ENCODE measurements at places on chromosomes 13 and 19.

DNA sequence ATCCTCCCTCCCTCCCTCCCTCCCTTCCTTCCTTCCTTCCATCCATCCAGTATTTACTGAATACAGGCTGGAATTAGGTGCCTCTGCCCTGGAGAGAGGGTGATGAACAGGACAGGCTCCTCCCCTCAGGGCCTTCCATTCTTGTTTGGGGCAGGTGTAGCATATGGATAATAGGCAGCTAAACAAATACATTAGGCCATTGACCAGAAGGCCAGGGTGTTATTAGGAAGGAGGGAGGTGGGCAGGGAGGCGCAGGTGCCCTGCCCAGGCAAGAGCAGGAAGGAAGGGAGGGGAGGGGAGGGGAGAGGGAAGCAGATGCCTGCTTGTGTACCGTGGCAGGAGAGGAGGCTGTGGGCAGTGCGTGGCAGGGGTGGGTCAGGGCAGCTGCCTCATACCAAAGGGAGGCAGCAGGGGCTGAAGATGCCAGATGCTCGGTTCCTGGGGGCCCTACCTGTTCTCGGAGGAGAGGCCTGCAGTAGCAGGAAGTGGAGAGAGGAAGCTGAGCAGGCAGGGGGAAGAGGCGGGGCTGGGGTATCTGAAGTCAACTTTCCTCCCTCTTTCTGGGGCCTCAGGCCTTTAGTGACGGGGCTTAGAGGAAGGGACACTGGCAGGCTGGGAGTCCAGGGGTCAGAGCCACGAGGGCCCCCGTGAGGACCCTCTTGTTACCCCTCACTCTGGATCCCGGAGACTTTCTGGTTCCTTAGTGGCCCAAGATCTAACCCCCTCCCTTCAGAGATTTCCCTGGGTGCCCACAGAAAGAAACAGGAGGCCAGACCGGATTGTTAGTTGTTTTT is at the start of gene RINL:
TSS of gene RINL (minus strand) at position 495 of the 794 bp plus-strand sequence. CDS start 1,533 bp downstream, outside the sequence.
- DNase-seq: no peak

GRCh38 chr19:38731654-38732301 is 12.5 kb downstream of the CAPN12 start:
- DNase-seq: no peak

GRCh38 chr19:53182202-53182601 is 11.0 kb downstream of the ZNF665 start:
- DNase-seq: no peak

DNA sequence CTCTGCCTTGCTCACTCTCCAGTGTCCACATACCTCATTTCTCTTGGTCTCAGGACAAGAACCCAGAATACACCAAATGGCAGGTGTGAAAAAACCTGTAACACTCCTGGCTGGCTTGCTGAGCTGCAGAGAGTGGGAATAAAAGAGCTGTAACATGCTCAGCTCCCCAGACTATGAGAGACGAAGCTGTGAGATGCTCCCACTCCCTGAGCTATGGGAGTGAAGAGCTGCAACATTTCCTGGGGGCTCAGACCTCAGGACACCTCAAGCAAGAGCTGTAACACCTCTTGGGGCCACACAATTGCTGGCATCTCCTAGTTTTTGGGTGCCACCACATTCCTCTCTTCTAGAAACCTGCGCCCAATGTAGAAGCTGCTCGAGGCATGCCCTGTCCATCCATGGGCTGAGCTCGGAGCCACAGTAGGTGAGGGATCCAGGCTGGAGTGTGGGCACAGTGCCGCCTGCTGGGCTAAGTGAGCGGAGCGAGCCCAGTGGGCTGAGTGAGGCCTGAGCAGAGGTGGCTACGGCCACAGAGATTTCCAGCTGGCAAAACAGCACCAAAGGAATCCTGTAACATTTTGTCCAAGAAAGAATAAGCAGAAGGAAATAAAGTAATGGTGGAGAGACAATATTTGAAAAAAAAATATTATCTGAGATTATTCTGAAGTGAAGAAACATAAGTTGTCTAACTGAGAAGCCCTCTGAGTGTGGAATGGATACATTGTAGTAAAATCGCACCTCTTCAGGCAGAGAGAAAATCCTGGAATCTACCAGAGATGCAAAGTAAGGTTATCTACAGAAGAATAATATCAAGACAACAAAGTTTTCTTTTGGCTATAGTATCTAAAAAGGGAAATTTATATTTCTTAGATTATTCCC is 186.2 kb upstream of the PCDH9 start:
- no peak for DNase-seq

- no peak for DNase-seq
These were observed 25.5 kb upstream of the ZNF562 start for GRCh38 chr19:9700229-9700981.

DNA sequence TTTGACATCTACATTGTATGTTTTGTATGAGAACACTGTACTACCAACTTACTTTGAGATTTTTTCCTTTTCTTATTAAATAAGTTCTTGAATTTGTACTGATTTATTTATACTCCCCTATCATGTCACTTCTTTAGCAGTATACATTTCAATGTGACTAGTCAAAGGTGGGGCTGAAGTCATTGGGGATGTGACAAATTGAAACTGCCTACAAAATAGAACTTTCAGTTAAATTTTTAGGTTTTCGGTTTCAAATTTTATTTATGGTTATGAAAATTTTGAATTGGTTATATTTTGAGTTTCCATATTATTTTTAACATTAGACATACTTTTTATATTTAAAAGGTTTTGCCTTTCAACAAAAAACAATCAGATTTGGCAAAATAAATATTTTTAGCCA is 221.6 kb downstream of the NBEA start:
- no peak for DNase-seq

- DNase-seq: no peak
These were observed 15.9 kb downstream of the LDLR start for GRCh38 chr19:11105014-11105636.

DNA sequence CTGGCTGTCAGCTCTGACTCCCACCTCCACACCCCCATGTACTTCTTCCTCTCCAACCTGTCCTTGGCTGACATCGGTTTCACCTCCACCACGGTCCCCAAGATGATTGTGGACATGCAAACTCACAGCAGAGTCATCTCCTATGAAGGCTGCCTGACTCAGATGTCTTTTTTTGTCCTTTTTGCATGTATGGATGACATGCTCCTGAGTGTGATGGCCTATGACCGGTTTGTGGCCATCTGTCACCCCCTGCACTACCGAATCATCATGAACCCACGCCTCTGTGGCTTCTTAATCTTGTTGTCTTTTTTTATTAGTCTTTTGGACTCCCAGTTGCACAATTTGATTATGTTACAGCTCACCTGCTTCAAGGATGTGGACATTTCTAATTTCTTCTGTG is 506 bp downstream of the OR7E24 start:
- no peak for DNase-seq

DNA sequence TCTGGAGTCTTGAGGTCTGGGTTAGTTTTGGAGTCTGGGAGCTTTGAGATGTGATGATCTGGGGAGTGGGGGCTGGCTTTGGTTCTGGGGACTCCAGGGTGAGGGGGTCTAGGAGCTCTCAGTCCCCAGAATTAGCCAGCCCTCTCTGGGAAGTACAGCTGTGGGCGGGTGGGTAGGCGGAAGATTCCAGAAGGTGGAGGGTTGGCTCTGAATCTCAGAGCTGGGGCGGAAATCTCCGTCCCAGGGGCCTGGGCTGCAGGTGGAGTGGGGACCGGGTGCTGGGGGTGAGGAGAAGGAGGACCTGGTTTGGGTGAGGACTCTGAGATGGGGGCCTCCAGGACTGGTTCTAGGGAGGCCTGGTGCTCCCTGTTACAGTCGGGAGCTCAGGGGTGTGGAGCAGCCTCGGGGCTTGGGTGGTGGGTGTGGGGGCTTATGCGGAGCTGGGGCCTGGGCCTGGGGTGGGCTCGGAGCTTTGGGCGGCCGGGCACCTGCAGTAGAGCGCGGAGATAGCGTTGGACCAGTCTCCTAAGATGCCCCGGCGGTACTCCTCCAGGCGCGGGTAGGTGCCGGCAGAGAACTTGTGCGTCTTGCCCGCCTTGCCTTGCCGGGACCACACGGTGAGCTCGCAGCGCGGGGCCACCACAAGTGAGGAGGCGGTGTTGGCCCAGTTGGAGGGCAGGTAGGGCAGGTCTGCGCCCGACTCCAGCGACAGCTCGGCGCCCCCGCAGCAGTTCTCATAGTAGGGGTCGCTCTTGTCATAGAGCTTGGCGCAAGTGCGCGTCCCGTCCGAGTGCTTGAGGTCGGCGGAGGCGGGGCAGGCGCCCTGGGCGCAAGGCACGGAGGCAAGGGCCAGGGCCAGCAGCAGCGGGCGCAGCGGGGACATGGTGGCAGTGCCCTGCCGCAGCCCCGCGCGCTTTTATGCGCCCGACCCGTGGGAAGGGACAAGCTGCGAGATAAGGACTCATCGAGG is at the start of gene SYCN:
TSS of gene SYCN (minus strand) at position 892 of the 970 bp plus-strand sequence. CDS start at position 883, 9 bp downstream.
- DNase-seq: no peak

DNA sequence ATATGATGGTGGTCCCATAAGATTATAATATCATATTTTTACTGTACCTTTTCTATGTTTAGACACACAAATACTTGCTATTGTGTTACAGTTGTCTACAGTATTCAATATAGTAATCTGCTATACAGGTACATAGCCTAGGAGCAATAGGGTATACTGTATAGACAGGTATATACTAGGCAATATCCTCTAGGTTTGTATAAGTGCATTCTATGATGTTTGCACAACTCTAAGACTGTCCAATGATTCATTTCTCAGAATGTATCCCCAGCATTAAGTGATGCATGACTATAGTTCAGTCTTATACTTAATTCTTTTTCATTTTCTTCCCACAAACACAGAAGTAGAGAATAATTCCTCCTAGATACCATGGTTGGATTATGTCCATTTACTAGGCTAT is 383.3 kb downstream of the DACH1 start:
- no peak for DNase-seq

GRCh38 chr13:77545626-77546412 is 10.3 kb downstream of the SCEL start:
- no peak for DNase-seq

DNA sequence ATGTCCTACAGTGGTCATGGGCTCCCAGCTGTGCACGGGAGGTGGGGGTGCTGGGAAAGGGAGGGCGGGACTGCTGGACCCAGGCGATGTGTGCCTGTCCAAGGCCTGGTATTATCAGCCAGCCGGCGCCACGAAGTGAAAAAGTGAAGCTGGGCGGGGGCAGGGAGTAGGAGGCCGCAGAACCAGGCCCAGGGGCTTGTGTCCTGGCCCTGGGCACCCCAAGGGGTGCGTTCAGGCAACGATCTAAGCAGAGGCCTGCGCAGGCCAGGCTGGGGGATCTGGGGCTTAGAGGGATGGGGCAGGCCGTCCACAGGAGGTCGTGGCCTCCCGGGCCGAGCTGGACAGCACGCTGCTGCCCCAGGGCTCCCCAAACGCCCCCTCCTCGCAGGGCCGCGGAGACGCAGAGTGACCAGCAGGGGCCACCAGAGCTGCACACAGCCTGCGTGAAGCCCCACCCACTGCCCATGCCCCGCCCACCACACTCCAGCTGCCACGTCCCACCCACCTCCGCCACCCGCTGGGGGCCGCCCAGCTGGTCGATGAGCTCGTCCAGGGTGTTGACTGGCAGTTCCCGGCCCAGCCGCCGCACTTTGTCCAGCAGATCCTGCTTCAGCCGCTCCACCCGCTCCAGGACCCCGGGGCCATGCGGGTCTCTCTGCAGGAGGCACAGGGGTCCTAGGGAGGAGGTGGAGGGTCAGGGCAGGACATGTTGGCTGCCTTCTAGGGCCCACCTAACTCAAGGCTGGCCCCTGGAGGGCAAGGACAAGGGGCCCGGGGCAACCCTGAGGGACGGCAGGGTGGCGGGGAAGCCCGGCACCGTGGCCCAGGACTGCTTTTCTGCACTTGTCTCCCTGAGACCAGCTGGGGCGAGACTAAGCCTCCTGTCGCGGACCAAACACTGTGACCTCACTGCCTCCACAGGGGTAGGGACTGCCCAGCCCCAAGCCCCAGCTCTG is 9.5 kb downstream of the GPX4 start:
- peak; percentile 47 for DNase-seq

DNA sequence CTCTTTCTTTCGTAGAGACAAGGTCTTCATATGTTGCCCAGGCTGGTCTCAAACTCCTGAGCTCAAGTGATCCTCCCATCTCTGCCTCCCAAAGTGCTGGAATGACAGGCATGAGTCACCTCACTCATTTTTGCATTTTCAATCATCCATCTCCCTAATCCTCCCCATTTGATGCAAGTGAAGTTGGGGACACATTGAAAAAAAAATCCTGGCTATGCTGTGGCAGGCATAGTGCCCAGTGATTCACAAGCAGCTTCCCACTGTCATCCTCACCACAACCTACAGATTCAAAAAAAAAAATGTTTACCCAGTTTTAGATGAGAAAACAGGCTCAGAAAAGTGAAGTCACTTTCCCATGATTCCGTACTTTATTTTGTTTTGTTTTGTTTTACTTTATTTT is 44.7 kb upstream of the USP29 start:
- DNase-seq: no peak

- DNase-seq: no peak
These were observed 159.1 kb downstream of the HS6ST3 start for GRCh38 chr13:96248996-96249395.

GRCh38 chr13:53151336-53152056 is 122.9 kb downstream of the OLFM4 start:
- DNase-seq: no peak

DNA sequence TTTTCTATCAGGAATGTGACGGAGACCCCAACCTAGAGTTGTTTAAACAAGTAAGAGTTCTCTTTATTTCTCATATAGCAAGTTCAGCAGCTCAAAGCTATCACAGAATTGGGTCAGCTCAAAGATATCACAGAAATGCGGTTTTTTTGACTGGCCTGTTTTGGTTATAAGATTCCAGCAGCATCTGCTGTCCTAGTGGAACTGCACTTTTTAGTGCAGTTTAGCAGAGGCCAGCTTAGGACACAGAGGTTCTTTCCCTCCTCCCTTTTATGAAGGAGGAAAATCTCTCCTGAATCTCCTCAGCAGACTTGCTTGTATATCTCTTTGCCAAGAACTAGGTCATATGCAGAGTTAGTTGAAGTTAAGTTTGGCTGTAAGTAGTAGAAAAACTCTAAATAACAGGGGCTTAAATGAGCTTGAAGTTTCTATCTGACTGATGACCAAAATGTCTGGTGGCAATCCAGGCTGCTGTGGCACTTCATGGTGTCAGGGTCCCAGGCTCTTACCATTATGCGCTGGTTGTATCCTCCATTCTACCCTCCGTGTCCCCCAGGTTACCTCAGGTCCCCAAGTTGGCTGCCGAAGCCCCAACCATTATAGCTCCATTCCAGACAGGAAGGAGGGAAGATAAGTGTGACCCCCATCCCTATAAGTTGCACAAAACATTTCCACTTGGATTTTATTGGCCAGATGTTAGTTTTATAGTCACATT is 6.6 kb downstream of the PPP2R1A start:
- no peak for DNase-seq

DNA sequence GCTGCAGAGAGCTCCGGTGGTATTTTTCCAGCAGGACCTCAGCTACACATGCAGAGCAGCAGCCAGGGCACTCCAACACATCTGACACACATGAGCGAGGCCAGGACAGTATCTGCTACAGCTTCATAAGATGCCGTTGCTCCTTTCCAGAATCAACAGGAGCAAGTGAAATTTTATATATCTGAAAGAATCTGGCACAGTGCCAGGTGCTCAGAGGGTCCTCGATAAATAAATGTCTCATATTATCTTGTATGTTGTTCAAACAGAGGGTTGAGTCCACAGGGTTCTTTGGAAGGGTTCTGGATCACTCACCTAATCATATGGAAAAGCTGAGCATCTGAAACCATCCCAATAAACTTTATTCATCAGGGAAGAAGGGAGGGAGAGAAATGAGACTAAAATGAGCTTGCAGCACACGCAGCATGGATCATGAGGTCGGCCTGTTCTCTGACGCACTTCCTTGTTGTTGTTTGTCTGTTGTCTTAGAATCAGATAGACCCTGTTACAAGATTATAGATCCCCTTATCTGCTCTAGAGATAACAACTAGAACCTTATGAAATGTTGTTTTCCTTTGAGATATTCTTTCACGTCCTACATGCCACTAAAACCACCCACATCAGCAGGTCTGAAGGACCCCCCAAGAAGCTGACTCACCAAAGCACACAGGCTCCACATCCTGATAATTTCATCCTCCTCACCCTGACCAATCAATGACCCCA is 3.2 kb upstream of the METTL21C start:
- DNase-seq: no peak
